ENCODE measurements at places on chromosomes 6 and 20.

- no peak for DNase-seq
These were observed 6.2 kb upstream of the GDF5 start for GRCh38 chr20:35444226-35444625.

DNA sequence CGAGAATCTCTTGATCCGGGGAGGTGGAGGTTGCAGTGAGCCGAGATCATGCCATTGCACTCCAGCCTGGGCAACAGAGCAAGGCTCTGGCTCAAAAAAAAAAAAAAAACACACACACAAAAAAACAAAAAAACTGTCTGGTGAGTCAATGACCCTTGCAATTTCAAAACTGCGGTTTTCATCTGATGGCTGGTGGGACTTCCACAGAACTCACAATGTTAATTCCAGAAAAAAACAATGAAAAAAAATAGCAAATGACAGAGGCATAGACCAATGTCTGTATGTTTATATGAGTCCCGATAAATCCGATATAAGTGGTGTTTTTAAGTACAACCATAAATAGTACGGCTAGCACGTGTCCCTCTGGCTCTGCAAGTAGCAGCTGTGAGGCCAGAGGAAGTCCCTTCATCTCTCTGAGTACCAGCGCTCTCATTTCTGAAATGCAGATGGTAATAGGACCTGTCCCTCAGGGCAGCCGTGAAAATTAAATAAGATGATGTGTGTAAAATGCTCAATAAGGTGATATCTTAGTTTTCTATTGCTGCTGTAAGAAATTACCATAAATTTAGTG lies 21.9 kb upstream of the PTPN1 start:
- DNase-seq: no peak

DNA sequence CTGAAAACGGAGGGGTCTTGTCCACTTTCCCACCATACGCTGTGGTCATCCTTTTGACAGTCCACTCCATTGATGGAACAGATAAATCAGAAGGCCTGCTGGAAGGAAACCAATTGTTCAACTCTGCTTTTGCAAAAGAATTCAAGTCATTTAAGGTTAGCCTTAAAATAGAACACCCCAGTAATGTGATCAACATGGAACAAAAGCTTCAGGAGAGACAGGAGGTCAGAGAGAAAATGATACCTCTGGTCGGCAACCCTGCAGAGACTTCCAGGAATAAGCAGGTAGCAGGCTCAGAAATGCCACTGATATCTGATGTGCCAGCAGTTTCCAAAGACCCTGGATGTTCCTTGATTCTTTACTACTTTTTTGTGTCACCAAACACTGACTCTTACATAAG lies 39.6 kb upstream of the SHLD1 start:
- DNase-seq: no peak

DNA sequence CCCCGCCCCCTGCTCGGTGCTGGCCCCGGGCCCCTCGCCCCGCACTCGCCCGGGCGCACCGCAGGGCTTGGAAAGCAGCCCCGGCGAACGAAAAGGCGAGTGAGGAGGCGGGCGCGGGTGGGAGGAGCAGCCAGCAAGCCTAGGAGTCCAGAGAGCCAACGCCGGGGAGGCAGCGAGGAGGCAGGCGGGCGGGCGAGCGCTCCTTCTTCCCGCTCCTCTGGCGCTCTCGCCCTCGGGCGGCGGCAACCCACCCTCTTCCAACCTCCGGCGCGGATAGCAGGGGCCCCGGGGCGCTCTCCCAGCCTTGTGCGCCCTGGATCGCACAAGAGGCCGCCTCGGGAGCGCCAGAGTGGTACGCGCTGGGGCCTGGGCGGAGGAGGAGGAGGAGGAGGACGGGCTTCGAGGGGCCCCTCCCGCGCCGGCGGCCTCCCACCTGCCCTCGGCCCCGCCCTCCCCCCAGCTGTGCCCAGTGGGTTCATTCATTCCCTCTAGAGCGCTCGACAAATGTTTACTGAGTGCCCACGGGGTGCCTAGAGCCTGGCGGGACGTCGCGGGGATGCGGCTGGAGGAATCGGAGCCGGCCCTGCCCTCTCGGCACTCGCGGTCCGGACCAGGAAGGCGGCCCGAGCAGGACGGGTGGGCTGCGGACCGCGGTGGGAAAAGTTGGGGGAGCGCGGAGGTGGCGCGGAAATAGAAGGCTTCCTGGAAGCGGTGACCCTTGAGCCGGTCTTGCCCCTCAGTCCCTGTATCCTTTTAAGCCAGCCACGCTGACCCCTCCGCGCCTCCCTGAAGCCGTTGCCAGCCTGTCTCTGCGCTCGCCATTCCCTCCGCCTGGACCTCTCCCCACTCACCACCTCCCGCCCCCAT lies at the start of gene BMP7:
Gene BMP7 (minus strand): TSS at position 351 of the 867 bp plus-strand sequence. CDS start 519 bp downstream, outside the sequence.
- no peak for DNase-seq

DNA sequence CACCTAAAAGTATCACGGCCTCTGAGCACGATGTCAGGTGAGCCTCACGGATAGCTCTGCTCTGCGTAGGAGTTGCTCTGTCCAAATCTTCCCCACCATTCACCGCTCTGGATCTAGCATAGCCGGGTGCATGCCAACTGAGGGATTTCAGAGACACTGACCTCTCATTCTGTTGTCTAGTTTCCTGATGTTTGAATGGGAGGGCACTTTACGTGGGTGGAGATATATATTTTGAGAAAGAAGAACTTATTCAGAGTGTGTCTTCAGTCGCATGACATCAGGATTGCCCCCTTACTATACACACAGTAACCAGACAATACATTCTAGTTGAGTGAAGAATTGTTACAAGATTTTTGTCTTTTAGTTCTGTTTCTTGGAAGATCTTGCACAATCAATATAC lies 96.5 kb upstream of the CITED2 start:
- no peak for DNase-seq

DNA sequence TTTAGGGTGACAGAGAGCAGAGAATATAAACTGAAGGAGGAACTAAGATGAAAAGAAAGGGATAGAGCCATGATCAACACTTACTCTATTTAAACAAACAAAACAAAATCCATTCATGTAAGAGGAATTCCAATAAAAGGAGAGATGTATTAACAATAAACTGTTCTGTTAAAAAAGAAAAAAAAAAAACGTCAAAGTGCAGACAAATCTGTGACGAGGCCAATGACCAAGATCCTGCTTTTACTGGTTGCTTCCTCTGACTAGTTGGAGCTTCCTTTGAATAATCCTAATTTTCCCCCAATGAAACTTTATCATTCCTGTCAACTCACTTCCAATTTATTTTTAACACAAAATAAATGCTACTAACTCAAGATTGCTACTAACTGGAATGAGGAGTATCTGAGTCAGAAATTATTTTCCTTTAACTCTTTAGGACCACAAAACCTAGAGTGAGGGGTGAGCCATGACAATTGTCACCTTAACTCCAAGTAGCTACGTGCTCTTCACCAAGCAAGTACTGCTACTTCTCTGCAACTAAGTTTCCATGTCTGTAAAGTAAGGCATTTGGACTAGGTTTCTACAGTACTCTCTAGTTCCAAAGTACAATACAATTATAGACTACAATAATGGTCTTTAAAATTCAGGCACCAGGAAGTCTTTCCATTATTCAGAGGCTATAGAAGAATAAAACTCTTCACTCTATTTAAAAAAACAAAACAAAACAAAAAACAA lies 152.0 kb downstream of the PTPRK start:
- no peak for DNase-seq

DNA sequence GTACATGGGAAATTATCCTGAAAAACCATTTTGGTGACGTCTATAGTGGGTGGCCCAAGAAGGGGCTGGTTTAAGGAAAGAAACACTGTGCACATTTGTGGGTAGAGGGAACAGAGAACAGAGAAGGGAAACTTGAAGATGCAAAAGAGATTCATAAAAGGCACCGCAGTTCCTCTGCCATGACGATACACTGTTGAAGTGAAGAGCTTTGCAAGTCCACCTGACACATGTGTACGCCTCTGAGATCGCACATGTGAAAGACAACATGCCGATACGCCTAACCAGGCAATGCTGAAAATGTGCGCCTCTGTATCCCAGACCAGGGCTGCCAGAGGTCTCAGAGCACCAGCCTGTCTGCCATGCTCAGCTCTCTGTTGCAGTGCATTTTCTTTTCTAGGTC lies 180.9 kb downstream of the KIF16B start:
- no peak for DNase-seq

- no peak for DNase-seq
These were observed 114.8 kb downstream of the PKHD1 start for GRCh38 chr6:51972659-51973058.

- peak; percentile 48 for DNase-seq
These were observed 241.0 kb downstream of the ADGRG6 start for GRCh38 chr6:142542704-142543233.

GRCh38 chr6:30127238-30128093 lies 8.5 kb upstream of the TRIM40 start:
- no peak for DNase-seq

GRCh38 chr6:64064919-64065318 lies 429.3 kb downstream of the PHF3 start:
- DNase-seq: no peak

GRCh38 chr6:449057-449430 lies 57.5 kb downstream of the IRF4 start:
- DNase-seq: no peak

GRCh38 chr20:18986895-18987580 lies 173.5 kb downstream of the SCP2D1 start:
- DNase-seq: no peak

DNA sequence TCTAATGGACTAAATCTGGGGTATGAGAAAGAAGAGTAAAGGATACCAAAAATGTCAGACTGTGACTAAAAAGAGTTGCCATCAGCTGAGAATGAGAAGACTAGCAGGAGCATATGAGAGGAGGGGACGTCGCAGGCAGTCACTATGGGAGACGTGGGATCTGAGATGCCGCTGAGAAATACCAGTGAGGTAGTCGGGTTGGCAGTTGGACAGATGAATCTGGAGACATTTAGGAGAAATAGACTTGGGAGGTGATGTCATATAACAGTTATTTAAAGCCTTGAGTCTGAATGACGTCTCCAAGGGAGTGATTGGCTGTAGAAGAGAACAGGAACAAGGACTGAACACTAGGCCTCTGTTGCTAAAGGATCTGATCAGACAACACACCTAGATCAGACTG lies 51.5 kb upstream of the TRIM26 start:
- DNase-seq: no peak

DNA sequence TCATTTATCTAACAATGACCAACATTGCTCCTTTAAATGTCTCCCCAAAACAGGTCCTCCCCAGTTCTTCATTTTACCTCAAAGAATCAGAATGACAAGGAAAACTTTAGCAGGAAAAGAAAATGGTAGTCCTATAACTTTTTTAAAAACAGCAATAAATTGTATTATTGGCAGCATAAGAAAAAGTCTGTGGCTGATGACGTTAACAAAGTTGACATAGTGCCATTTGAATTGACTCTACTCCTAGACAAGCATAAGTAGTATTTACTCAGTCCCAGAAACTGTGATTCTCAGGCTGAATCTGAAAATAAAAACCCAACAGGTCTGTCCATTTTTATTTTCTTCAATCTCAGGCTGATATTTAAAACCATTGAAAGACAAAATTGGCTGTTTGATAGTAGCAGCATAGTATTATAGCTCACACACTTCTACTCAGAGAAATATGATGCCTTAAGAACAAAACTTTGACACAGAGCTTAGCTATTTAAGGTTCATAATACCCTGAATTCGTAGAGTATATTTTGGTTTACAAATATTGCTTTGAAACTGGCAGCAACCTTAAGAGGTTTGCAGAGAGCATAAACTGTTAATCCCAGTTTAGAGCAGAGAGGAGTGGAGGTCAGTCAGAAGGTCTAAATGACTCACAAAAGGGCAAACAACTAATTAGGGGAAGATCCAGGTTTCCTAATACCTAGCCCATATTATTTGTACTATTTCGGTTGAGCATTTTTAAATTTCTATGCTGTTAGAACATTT lies 35.0 kb upstream of the TENT5A start:
- no peak for DNase-seq

- DNase-seq: no peak
These were observed 70.4 kb upstream of the BLCAP start for GRCh38 chr20:37598100-37598543.

Data from AG04450 (cell line).